LHCN-M2 (cell line): ENCODE measurements at places on chromosomes 7 and 10. TPM values are rescaled to one million over a fixed set of nuclear protein-coding genes. Genes with fewer than 3 reads are reported as not detected.

UCMA gene
- not detected in 2 replicates for total RNA-seq

OR2A7 gene
- not detected in 2 replicates for total RNA-seq

STYXL1 gene
- total RNA-seq = 52.5 and 56.7 TPM in 2 replicates

ST8SIA6 gene
- total RNA-seq = 0.32 and 0.57 TPM in 2 replicates

GPR15LG gene
- total RNA-seq = not detected in 2 replicates

EGR2 gene
- 0.13 and 0.46 TPM in 2 replicates for total RNA-seq

ZNF277 gene
- 23.8 and 24.4 TPM in 2 replicates for total RNA-seq

DNAJC12 gene
- total RNA-seq = 6.9 and 9.4 TPM in 2 replicates

WNT8B gene
- total RNA-seq = not detected in 2 replicates

ITGA8 gene
- not detected in 2 replicates for total RNA-seq

TUBB8 gene
- not detected in 2 replicates for total RNA-seq

SPDYE6 gene
- total RNA-seq = not detected in 2 replicates

SEC61A2 gene
- 10.1 and 15.8 TPM in 2 replicates for total RNA-seq

GRCh38 chr10:129589546-129589945 lies 122.5 kb downstream of the MGMT start:
- DNase-seq = no peak

- DNase-seq = no peak
Measured at GRCh38 chr10:30027057-30028005, 32.1 kb downstream of the JCAD start.

DNA sequence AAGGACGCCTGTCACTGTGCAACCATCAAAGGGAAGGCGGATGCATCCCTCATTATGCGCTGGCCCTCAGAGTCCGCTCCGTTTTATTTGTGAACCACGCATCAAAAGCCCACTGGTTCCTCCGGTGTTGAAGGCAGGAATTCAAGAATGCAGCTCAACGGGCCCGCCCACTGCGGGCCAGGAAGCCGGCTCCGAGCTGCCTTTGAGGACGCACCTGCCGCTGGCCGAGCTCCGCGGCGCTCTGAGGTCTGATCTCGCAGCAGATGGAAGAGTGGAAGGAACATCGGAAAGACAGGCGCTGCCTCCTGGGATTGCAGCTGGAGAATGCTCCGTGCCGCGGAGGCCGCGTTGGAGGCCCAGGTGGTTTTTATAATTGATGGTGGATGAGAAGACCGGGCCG lies 56.9 kb upstream of the ADGRA1 start:
- DNase-seq = no peak

DNA sequence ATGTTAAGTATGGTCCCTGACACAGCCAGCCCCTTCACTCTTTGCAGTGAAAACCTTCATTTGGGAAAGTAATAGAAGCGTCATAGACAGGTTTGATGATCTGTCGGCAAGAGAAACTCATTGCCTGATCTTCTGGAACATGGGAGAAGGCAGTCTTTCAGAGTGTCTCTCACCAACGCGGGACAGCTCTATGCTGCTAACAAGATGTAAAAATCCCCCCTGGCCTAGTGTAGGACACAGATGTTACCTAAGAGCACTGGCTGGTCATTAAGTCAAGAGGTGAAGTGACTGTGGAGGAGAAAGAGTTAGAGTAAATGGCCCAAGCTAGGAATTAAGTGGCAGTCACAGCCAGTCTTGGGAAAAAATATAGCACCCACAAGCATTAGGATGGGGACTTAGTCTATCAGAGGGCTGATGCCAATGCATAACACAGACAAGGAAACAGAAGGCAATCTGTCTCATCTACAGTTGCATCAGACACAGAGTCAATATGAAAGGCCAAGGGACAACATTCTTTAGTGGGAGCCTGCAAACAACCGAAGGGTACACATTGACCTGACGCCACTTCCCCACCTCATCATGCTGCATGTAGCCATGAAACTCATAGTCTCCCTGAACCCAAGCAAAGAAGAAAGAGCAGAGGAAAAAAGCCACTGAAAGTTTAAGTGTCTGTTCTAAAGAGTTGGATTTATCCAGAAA lies 69.5 kb downstream of the SORCS1 start:
- DNase-seq = no peak

DNA sequence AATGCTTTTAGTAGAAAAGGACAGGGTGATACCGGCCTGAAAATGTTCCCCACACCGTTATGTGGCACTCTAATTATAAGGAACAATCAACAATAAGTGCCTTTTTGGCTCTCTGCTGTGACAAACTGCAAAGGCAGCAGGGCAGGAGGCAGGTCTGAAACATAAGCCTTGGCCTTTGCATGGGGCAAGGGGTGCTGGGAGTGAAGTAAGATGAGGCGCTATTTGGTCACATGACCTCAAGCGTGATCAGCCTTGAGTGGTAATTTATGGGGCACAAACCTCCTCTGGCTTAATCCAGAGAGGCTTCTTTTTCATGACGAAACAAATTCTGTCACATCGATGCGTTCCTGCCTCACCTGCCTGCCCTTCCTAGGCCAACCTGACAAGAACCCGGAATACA lies 202.7 kb downstream of the TAX1BP1 start:
- DNase-seq = no peak

DNA sequence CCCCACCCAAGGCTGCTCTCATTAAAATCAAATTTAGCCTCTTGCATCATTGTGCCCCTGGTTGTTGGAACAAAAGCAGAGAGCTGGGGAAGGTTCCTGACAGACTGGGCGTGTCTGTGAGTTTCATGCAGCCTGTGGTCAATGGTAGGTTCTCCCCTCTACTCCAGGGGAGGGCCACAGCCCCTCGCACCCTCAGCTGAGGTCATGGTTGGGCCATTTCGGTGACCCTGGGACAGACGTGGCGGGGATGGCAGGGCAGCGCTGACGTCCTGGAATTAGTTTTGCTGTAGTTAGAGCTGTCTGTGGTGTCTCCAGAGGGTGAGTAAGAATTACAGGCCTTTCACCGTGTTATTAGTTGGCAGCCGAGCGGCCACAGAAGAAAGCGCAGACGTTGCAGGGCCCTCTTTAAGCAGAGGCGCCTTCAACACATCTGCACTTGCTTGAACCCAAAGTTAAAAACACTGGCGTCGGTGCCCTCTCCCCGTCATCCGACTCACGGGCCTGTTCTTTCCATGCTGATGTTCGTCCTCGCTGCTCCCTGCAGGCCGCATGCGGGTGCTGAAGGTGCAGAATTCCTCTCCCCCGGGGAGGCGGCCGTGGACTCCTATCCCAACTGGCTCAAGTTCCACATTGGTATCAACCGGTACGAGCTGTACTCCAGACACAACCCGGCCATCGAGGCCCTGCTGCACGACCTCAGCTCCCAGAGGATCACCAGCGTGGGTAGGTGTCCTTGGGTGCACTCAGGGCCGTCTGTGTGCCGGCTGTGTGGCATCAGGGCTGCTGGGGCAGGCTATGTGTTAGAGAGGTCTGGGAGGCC lies 2.8 kb downstream of the FAM20C start:
- DNase-seq = no peak

DNA sequence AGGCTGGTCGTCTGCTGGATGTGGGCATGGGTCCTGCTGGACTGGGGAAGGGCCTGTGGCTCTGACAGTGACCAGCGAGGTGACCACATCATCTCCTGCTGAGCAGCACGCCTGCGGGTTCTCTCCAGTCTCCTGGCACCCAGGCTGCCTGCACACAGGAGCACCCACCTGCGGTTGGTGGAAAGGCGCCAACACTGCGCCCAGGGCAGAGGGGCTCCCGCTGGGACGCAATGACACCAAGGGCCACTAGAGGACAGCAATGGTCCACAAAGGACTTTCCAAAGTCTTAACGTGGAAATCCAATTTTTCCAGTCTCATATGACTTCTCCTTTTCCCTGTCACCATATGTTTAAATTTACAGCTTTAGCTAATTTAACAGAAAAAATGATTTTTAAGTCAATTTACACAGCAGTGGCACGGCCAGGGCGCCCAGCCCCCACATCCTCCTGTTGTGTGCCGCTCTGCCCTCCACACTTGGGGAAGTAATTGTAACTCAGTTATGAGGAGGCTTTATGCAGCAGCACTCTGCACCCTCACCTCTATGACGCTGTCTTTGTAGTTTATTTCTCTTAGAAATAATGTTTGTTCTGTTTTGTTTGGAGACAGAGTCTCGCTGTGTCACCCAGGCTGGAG lies 38.1 kb downstream of the CFAP46 start:
- DNase-seq = peak; percentile 3

GRCh38 chr10:48389272-48389671 lies 82.8 kb downstream of the MAPK8 start:
- no peak for DNase-seq

DNA sequence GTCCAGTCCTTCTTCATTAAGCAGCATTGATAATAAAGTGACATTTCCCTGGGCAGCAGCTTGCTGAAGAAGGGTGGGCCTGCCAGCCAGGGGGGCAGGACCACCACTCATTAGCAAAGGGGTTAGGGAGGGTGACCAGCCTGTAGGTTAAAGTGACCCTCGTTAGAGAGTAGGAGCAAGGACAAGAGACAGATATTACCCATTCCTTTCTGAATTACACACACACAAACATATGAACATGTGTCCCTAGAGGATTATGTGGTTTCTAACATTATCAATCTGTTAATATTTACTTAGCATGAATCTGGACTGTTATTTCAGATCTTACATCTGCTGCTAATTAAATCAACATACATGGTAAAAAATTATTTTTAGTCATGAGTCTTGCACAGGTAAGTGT lies 88.9 kb downstream of the CTTNBP2 start:
- DNase-seq = no peak

- DNase-seq = no peak
Measured at GRCh38 chr7:80648031-80648600, 9.7 kb downstream of the CD36 start.

- no peak for DNase-seq
Measured at GRCh38 chr10:48806342-48806741, 121.7 kb downstream of the WDFY4 start.

GRCh38 chr10:129678186-129678585 lies 211.1 kb downstream of the MGMT start:
- DNase-seq = no peak

DNA sequence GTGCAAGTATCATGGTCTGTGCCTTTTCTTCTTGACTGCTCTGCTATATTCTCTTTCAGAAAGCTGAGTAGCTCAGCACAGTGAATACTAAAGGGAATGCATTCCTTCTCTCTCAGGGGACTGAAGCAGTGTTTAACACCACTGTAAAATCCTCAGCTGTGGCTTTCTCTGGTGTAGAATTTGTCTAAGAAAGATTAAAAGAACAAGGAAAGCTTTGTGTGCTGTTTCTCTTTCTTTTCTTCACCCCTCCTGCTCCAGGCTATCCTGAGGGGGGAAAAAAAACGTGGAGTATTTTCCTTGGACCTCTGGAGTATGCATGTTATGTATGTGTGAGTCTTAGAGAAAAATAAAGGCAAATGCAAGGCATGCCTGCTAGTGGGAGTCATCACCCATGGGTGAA lies 383.9 kb downstream of the AUTS2 start:
- DNase-seq = no peak

- no peak for DNase-seq
Measured at GRCh38 chr7:69692611-69693010, 94.3 kb downstream of the AUTS2 start.

- DNase-seq = peak; percentile 17
Measured at GRCh38 chr10:19826712-19827111, 10.5 kb downstream of the PLXDC2 start.

- no peak for DNase-seq
Measured at GRCh38 chr7:148270576-148270975, 320.0 kb upstream of the C7orf33 start.

DNA sequence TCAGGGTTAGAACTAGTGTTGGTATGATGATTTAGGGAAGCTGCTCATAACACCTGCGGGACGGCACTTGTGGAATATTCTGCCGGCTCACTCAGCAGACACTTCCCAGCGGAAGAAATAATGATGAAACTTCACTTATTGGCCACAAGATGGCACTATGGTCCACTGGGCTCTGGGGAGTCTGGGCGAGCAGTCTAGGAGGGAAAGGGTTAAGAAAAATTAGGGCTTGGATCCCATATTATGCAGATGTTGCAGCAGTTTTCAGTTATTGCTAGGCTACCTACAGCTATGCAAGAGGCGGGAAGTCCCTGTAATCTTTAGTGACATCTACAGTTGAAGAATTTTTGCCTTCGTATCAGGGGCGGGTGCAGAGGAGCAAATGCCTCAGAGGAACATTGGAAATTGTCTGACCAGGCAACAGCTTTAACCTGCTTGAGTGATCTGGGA lies 238.7 kb upstream of the PRSS58 start:
- DNase-seq = peak; percentile 64

GRCh38 chr7:50502947-50503346 lies 52.8 kb upstream of the FIGNL1 start:
- DNase-seq = peak; percentile 70

GRCh38 chr10:121131014-121131413 lies 279.9 kb downstream of the WDR11 start:
- DNase-seq = no peak
